Vagina (tissue), 2 donors: ENCODE measurements at places on chromosomes 16 and 17.

DNA sequence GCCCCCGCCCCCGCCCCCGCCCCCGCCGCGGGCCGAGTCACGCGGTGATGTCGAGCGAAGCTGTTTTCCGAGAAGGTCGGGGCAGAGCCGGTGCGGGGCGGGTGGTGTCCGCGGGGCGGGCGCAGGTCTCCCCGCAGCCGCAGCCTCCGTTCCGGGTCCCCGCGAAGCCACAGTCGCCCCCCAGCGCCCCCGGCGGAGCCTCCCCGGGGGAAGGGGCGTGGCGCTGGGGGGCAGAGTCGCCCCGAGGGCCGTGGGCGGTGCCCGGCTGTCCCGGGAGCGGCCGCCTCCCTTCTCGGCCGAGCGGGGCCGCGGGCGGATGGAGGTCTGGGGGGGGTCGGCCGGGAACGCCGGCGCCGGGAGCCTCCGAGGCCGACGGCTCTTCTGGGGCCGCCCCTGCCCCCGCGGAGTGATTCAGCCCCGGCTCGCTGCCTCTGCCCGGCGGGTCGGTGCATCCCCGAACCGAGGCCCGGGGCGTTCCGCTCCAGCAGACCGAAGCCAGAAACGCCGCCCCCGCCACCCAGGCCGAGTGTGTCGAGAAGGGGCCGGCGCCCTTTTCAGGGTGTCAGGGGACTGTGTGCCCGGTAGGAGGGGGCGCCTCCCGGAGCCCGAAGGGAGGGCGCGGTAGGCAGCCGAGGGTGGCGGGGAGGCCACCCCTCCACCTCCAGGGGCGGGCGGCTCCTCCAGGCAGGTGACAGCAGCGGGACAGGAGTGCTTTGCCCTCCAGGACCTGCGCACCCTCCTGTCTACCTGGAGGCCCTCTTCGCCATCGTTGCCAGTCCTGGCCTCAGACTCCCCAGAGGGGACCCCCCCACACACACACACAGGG is 1.7 kb downstream of the METRNL start:
- no peak for DNase-seq

DNA sequence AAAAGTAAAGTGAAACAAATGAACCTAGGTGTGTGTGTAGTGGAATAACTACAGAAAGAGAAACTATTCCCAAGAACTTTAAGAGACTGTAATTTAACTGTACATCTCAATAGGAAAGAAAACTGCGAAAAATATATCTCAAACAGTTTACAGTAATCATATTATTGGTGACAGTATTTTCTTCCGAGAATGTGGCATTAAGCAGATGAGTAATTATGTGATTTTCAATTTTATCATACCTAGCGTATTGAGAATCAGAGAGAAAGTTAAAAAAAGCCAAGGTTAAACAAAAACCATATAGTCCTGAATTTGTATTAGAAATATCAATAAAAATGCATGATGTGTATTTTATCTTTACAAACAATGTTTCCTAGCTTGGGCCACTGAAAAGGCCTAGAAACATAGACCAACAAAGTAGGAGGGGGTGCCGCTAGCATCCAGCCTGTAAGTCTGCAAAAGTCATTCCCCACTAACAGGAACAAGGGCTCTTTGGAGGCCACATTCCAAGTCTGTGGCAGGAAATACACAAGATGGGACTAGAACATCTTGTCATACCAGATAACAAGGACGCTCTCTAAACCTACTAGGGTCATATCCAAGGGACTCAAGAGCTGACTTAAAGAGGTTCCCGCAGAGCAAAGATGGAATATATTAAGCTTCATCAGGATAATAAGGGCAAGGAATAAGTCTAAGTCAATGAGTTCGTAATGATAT is 20.5 kb downstream of the RNF157 start:
- peak; percentile 6 for DNase-seq

GRCh38 chr17:44137891-44138709 is 3.6 kb upstream of the HROB start:
- DNase-seq: no peak

DNA sequence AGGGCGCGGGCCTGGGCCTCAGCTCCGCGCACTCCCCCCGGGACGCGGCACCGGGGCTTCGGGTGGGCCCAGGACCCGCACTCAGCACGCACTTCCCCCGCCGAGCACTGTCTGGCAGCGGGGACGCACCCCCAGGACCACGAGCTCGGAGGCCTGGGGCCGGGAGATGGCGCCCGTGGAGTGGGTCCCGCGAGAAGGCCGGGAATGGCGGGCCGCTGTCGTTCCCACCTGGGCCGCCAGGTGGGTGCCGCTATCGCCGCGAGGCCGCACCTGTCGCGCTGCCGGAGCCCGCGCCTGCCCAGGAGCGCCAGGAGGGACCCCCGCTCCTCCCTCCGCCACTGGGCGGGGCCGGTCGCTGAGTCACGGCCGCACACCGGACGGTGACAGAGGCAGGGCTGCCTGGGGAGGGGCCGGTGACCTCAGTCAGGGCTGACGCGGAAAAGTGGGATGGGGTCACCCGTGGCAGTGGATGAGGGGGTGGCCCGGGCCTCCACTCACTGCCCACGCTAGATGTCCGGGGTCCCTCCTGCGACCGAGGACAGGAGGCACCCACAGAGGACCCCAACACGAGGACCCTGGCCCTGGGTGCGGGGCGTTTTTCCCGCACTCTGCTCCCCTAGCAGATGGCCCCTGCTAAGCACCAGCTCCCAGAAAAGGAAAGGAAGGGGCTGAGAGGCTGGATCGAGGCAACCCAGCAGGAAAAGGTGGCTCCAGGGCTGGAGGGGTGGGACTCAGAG is 6.9 kb upstream of the ACTG1 start:
- DNase-seq: no peak

- DNase-seq: no peak
These were observed 35.8 kb downstream of the ADAMTS18 start for GRCh38 chr16:77399066-77399465.

DNA sequence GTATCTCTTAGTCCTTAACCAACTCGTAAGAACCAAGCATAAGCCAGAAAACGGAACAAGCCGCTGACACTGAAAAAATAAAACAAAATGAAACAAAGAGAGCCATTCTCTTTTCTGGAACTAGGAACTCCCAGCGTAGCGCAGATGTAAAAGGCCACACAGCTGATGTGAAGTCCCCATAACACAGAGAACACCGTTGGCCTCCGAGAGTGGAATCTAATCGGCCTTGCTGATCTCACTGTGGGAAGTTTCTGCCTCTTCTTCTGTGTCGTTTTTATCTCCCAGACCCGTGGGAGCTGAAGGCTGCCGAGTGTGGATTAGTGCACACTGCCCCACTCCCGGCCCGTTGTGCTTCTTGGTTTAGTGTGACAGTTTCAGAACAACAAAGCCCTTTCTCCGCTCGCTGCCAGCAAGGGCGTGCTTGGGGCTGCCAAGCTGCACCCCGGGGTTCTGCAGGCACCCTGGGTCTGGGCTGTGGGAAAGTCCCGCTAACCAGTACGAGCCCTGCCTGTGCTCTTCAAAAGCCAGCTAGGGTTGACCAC is 21.7 kb downstream of the TTYH2 start:
- DNase-seq: no peak

GRCh38 chr17:57513569-57513968 is 231.5 kb downstream of the CCDC182 start:
- DNase-seq: no peak

GRCh38 chr17:12993631-12994030 is 24.2 kb downstream of the ELAC2 start:
- DNase-seq: no peak

DNA sequence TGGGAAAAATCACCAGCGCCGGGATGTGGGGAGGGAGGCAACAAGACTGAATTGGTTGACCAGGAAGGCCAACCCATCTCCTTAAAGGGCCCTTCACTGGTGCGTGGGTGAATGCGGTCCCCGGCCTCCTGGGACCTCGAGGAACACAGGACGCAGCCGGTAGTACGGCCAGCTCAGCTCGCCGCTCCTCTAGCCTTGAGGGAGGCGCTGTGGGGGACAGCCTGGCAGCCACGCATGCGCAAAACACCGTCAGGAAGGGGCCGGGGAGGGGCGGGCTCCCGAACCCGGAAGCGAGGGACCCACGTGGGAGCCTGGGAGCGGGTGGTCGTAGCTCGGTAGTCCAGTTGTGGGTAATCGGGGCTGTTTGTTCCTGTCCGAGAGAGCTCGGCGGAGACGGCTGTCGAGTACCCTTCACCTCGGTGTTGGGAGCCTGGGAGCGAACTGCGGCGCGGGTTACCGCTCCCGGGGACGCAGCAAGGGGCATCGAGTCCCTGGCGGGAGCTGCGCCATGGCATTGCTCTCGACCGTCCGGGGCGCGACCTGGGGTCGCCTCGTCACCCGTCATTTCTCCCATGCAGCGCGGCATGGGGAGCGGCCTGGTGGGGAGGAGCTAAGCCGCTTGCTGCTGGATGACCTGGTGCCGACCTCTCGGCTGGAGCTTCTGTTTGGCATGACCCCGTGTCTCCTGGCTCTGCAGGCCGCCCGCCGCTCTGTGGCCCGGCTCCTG is at the start of gene MRM1:
TSS of gene MRM1 (plus strand) at position 281 of the 727 bp plus-strand sequence. CDS start at position 509, 228 bp downstream.
- DNase-seq: no peak

GRCh38 chr17:34218748-34219147 is 36.3 kb upstream of the CCL2 start:
- no peak for DNase-seq

DNA sequence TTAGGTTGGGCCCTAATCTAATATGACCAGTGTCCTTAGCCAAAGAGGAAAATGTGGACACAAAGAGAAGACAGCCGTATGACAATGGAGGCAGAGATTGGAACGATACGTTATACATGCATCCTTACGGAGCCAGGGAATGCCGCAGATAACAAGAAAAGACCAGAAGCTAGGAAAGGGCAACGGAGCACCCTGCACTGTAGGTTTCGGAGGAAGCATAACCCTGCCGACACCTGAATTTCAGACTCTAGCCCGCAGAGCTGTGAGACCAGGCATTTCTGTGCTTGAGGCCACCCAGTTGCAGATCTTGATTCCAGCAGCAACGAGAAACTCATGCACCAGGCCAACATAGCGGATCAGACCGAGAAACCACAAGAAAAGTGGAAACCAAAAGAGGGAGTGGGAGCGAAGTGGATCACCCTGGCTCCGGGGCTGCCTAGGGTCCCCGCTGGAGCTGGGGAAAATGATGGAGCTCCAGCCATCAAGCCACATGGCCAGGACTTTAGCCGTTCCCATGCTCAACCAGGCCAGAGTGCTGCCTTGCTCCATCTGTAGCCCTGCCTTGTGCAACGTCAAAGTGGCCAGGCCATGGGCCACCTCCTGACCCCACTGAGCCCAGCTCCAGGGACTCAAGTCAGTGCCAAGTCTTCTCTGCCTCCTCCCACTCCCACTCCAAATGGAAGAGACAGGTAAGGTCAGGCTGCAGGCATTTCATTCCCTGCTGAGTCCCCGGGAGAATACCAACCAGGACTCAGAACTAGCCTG is 51.7 kb upstream of the RPL38 start:
- DNase-seq: peak; percentile 70

DNA sequence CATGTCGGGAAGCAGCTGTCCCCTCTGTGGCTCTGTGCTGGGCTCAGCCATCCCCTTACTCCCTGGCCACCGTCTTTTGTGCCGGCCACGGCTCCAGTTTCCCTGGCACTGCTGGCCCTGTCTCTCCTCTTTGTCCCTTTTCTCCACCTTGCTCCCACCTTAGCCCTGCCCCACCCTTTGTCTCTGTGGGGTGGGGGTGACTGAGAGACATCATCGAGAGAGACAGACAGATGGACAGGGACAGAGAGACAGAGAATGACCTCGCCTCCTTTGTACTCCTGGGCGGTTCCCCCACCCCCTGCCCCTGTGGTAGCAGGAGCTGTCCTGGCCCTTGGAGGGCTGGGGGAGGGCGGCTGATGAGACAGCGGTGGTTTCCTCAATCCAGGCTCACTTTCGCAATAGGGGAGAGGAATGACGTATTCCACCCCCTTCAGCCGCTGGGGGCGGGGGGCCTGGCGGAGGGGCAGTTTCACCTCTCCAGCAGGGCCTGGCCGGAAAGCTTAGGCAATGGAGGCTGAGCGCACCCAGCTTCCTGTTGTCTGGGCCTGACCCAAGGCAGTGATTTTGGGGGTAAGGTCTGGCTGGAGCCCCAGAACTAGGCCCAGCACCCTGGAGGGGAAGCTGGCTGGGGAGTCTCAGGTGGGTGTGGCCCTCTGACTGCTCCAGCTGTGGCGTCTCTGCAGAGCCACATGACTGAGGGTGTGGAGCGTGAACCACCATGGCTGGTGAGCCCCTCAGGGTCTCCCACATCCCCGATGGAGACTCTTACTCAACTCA is 7.3 kb downstream of the FMNL1 start:
- no peak for DNase-seq

DNA sequence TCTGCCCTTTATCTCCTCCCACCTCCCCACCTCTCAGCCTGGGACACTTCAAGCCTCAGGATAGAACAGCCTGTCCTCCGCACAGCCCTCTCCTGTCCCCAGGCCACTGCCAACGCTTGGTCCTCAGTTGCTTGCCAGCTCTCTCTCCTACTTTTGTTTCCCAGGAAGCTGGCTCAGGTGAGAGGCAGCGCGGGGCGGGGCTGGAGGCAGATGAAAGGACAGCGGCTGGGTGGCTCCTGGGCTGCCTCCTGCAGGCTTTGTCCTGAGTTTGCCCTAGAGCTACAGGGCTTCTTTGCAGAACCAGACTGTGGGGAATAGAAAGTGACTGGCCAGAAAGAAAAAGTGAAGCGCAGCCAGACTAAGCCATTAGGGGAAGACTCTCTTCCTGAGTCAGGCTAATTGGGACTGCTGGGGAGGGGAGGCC is 48.2 kb upstream of the CDC42EP4 start:
- no peak for DNase-seq

DNA sequence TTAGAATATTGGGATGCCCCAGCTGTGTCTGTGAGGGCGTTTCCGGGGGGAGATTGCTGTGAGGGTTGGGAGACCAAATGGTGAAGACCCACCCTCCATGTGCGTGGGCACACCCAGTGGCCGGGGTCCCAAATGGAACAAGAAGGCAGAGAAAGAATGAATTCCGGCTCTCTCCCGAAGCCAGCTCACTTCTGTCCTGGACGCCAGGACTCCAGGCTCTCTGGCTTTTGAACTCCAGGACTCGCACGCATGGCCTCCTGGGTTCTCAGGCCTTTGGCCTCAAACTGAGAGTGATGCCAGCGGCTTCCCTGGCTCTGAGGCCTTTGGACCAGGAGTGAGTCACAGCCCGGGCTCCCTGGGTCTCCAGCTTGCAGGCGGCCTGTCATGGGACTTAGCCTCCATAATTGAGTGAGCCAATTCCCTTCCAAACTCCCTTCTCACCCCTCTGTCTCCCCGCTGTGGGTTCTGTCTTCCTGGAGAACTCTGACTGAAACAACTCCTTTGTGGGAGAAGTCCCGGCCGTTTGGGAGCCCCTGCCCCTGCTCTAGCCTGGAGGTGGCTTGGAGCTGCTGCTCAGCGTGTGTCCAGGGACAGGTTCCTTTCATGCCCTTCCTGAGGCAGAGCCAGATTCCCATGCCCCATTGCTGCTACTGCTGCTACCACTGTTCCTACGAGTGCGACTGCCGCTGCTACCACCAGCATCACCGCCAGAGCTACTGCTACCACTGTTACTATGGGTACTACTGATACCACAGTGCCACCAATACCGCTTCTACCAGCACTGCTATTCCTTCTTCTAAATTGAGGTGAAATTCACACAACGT is 49.8 kb upstream of the CBX4 start:
- no peak for DNase-seq
